ENCODE measurements at places on chromosomes 12 and 14. TPM values are rescaled to one million over a fixed set of nuclear protein-coding genes. Genes with fewer than 3 reads are reported as not detected.
A peak's percentile ranks its signal among the peaks of the same experiment; 100 is the strongest.

GRCh38 chr12:123928274-123928865 is 44.3 kb downstream of the CCDC92 start:
- DNase-seq = peak; percentile 37

- no peak for DNase-seq
These were observed 9.2 kb upstream of the CCDC196 start for GRCh38 chr14:66476964-66477363.

The TPCN1 gene
- polyA plus RNA-seq = 38.4 TPM

GRCh38 chr12:16036073-16036472 is 124.9 kb downstream of the DERA start:
- DNase-seq = no peak

- DNase-seq = no peak
These were observed 71.3 kb downstream of the CLMN start for GRCh38 chr14:95248432-95248831.

The DPF3 gene
- polyA plus RNA-seq = 2.3 TPM

DNA sequence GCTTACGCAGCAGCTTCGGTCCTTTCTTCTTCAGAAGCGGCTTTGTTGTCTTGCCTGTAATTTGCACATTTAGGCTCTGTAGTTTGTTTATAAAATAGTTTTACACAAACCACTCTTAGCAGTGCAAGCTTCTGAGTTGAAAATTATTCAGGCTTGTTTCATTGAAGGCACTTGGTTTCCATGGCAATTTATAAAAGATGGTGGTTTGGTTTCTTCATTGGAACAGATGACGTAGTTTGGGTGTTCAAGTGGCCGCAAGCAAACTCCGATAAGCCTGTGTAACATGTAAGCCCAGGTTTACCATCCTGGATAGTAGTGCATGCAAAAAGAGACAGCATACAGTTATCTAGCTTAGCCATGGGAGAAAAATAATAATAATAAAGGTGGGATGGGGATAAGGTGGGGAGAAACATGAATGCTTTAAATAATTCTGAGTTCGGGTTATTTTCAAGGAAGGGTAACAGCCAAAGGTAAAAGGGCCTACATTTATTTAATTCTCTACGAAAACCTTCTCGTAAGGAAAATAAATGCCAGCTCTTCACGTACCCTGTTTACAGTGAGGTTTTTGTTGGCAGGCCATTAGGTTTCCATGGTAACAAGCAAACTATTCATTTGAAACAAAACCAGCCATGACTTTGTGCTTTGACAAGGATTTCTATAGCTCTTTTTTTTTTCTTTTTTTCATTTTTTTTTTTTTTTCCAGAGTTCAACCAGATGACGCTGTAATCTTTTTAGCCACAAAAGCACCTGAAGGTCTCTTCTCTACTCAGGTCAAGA is 189.6 kb upstream of the RPL10L start:
- no peak for DNase-seq

The SYT1 gene
- 0.69 TPM for polyA plus RNA-seq

GRCh38 chr12:18808221-18808620 is 70.3 kb downstream of the CAPZA3 start:
- no peak for DNase-seq

The SCNN1A gene
- polyA plus RNA-seq = 225 TPM

- DNase-seq = no peak
These were observed 318.2 kb downstream of the BCL11B start for GRCh38 chr14:98953551-98954348.
